AG04449 (cell line): ENCODE measurements at places on chromosomes 3 and 15.

GRCh38 chr3:30225021-30225420, 381.4 kb upstream of the TGFBR2 start:
- no peak for DNase-seq

- no peak for DNase-seq
Observed at GRCh38 chr3:194348354-194348753, 2.8 kb downstream of the CPN2 start.

DNA sequence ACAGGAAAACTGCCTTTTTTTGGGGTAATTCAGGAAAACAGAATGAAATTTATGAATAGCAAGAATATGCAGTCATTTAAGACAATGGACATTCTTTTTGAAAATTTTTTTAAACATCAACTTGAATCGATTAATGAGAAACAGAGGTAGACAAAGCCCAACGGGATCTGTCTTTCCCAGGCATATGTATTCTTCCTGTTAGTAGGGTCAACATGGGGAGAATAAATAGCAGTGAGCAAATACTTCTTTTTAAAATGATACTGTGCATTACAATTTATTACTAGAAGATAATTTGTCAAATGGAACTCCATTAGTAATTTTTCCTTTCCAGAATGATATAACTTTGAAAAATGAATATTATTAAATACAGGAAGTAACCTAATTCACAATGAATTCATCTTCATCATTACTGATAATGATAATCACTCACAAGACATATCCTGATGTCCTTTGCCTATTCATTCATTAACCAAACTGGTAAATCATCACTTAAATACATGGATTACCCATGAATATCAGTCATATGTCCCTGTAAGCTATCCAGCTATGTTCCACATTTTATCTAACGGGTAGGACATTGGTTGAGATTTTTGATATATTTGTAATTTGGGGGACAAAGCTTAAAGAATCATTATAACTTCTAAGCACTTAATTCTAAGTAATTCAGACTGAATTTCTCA, 209.2 kb upstream of the CDIN1 start:
- DNase-seq, result no peak

GRCh38 chr3:194573680-194574437, 59.4 kb downstream of the TMEM44 start:
- no peak for DNase-seq

DNA sequence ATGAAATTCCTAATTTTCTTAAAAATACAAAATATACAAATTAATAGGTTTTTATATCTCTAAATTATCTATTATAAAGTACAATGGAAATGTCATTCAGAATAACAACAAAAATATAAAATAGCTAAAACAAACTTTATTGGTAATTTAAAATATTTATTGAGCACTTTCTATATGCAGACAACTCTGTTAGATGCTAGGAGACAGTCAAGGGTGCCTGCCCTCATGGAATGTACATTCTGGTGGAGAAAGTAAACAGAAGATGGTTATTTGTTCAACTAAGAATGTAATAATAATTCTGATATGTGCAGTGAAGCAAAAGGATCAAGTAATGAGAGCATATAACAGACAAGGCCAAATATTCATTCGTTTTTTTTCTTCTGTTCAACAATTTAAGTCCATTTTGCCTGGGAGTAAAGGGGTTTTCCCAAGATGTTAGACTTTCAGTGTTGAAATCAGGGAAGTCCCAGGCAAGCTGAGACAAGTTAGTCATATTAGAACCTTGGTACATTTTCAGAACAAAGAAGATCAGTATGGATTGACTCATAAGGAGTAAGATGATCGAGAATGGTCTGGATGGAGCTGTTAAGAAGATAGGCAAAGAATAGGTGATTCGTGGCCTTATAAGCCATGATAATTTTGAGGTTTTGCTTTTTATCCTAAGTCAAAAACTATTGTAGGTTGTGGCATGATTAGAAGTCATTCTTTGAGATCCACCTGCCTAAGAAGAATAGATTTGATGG, 150.2 kb upstream of the MLF1 start:
- DNase-seq, result peak; percentile 77

GRCh38 chr15:25797035-25797434, 66.1 kb downstream of the ATP10A start:
- no peak for DNase-seq

DNA sequence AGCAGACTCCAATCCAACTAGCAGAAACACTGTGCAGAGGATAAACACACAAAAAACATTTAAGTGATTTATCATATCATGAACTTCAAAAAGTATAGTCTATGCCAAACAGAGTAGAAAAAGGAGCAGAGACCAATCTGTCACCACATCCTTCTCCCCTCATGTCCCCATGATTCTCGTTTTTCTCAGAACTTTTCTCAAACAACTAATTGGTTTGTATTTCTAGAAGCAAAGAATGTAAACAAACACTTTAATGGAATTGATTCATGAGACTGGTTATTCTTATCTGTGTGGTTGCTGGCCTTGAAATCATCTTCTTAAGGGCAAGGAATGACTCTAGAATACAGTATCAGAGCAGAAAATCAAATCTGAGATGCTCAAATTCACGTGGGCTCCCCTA, 294.2 kb upstream of the THBS1 start:
- no peak for DNase-seq

DNA sequence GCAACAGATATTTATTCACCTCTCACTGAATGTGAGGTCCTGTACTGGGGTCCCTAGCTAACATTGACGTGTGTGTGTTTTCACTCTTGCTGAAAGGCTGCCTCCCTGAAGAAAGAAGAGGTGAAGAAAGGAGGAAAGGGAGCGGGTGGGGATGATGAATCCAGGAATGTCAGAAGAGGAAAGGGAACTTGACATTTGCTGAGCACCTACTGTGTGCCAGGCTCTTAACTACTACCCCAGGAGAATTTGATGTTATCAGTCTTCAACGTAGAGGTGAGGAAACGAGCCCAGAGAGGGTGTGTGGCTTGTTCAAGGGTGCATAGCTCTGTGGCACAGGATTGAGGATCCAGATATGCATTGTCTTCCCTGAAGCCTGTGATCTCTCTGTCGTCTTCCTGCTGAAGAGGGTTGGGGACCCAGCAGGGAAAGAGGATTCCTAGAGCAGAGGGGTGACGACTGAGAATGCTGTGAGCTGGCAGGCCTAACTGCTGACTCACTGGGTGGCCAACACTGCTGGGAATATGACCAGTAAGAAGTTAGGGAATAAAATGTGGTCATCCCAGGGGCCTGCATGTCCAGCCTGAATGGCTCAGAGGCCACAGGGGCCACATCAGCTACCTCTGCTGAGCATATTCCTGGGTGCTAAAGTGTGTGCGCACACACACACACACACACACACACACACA, 6.6 kb upstream of the ATP2B2 start:
- DNase-seq, result peak; percentile 51
